ENCODE measurements at places on chromosomes 3 and 15.

DNA sequence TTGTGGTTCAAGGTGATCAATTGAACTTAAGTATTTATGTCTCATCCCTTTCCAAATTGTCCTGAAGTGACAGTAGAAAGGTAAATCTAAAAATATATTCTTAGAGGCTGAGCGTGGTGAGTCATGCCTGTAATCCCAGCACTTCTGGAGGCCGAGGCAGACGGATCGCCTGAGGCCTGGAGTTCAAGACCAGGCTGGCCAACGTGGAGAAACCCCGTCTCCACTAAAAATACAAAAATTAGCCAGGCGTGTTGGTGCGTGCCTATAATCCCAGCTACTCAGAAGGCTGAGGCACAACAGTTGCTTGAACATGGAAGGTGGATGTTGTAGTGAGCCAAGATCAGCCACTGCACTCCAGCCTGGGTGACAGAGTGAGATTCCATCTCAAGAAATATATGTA is 226.6 kb downstream of the DPH6 start:
- DNase-seq, result no peak

- peak; percentile 73 for DNase-seq
Measured at GRCh38 chr3:150763841-150764483, 993 bp upstream of the SIAH2 start.

- DNase-seq, result no peak
Measured at GRCh38 chr15:80890341-80891005, 99.1 kb downstream of the MESD start.

- no peak for DNase-seq
Measured at GRCh38 chr3:197427021-197427420, 128.6 kb upstream of the DLG1 start.

DNA sequence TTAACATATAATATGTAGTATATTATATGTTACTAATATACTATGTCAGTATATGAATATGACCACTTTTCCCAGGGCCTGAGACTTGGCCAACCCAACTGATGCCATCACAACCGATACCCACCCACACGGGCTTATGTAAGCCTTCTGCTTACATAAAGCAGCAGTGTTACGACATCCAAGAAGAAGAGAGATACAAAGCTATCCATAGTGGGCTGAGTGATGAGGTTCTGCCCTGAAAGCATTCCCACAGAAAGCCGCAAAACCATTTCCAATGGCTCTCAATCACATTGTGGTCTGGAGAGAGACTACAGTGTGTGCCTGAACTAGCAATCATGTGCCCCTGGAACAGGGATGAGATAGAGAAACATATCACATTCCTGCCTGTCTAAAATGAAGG is 177.9 kb downstream of the PLOD2 start:
- DNase-seq, result no peak

DNA sequence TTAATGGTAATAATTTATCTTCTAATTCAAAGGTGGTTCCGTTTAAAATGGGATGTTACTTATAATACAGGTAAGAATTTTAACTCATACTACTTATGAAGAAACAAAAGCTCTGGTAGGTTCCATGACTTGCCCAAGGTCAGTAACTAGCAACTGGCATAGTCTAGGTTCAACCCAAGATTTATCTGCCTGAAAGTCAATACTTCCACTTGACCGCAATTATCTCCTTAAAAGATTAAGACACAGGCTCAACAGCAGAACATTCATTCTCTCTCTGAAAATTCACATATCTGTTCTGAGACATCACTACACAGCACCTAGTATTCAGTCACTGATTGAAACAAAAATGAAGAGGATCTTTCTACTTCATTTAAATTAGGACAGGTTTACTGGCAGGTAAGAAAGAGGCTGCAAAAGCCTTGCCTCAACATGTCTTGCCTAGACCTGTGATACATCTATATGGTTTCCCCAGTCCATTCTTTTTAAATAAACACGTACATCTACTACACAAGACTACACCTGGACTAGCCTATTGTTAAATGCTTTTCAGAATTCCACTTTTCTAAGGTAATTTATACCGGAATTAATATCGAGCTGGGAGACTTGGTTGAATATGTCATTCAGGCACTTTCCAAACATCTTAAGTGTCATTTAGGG is 1.2 kb downstream of the CSNK1G1 start:
- no peak for DNase-seq

DNA sequence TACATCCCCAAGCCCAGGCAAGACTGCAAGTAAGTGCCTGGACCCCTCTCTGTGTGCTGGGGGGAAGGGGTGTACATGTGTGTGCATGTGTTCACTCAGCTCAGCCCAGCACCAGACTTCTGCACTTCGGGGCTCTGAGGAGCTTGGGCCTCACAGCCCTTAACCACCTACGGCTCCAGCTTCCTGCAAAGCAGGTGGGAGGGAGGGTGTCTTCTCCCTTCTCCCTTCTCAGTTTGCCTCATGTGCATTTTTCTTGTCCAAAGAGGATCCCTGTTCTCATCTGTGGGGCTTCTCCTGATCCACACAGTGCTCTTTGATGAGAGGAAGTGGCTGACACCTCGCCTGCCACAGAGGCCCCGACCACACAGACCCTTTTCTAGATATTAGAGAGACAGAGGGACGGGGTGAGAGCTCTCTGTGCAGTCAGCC is 69.3 kb downstream of the MESD start:
- DNase-seq, result no peak

DNA sequence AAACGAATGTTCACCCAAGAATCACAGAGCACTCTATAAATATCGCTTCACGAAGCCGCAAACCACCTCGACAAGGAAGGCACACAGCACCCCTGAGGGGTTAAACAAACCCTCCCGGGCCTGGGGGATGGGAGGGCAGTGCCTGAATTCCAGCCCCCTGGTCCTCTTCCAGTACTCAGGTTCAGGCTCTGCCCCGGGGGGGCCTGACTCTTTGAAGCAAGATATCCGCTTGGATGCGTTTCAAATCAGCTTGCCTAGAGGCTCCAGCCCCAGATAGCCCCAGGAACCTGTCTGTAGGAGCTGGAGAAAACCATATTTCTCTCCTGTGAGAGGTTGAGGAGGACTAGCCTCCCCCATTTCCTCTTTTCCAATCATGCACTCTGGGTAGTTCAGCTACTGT is 194.7 kb downstream of the WNT5A start:
- DNase-seq, result peak; percentile 56

DNA sequence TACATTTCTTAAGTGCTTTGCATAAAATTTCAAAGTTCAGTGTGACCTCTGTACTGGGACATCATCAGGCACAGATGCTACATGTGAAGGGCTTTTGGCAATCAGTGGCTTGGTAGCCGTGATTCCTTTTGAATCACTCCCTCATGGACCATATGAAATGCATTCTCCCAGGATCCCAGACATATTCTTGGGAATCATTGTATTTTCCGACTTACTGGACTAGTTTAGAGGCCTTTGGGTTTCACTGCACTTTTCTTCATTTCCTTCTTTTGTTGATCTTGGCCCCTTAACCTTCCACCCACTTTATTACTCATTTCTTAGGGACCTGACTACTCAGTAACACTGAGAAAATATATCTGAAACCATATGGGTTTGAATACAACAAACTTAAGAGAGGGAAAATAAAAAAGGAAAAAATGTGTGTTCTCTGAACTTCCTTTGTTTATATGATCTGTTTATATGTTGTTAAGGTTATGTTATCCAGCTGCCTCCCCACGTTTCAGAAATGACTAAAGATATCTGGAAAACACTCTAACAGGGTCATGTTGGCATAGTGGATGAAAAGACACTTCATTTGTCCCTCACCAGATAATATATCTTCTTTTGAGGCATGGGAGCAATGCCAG is 35.1 kb downstream of the HMG20A start:
- DNase-seq, result no peak

- DNase-seq, result no peak
Measured at GRCh38 chr15:41806291-41807181, 21.4 kb upstream of the JMJD7 start.

- DNase-seq, result no peak
Measured at GRCh38 chr3:149792452-149793270, at the start of gene ANKUB1. Gene ANKUB1 (minus strand): TSS chr3:149792554. CDS start chr3:149792366, 188 bp downstream.
